ENCODE measurements at places on chromosomes 12 and 14.

- DNase-seq = no peak
These were observed 484 bp downstream of the PPP1CC start for GRCh38 chr12:110742096-110742717.

- no peak for DNase-seq
These were observed 31.1 kb upstream of the GPR132 start for GRCh38 chr14:105096206-105096875.

GRCh38 chr12:46269429-46270241 lies 792 bp upstream of the SLC38A1 start:
- peak; percentile 14 for DNase-seq

GRCh38 chr14:58291646-58292045 lies 6.7 kb upstream of the ARID4A start:
- DNase-seq = no peak

DNA sequence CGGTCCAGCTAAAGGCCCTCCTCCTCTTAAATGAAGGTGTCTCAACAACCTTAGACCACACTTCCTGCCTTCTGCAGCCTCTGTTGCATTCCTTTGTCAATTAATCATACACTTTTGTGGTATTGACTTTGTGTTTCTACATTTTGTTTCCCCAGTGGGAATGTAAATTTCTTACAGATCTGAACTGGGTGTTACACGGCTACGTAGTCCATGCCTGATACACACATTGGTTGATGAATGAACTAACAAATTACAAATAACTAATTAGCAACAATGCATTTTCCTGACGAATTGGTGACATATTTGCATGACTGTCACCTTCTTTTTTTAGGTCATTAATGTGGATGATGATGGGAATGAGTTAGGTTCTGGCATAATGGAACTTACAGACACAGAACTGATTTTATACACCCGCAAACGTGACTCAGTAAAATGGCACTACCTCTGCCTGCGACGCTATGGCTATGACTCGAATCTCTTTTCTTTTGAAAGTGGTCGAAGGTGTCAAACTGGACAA lies 15.2 kb upstream of the CCT2 start:
- no peak for DNase-seq

- DNase-seq = no peak
These were observed 356.5 kb upstream of the ATP2B1 start for GRCh38 chr12:90064852-90065801.

DNA sequence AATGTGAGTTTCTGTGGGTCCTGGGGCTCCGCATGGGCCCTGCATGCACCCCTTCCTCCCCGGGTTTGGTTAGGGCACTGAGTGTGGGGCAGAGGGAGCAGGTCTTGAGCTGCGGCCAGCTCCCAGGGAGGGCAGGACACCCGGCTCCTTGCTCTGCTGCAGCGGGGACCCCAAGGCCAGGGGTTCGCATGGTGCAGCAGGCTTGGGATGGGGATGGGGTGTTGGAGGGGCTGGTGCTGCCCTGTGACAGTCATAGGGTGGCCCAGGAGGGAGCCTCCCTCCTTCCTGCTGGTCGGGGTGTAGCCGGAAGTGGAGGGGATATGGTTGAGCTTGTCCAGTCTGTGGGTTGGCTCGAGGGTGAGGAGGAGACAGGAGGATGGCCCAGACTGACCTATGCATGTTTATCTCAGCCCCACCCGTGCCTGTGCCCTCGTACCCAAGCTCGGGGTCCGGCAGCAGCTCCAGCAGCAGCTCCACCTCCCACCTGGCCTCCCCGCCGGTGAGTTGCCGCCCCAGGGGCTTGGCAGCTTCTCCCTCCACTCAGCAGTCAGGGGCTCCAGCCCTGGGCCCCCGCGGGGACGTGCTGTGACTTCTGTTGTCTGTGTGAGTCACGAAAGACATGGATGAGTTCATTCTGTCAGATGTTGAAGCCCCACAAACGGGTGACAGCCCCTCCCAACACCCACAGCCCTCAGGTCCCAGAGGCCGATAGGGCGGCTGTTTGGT lies 16.0 kb downstream of the ULK1 start:
- no peak for DNase-seq

DNA sequence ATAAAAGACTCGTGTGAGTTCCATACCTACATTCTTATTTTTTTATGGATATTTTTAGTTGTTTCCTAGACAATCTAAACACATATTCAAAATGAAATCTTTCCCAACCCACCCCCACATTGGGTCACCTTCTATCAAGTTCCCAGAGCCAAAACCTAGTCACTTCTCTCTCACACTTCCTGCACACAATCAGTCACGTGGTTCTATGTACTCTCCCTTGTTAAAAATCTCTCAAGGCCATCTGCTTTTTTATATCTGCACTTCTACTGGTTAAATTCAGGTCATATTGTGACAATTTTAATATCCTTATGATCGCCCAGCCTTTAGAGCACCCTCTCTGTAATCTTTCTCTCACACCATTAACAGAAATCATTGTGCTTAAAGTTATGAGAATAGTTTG lies 175.0 kb upstream of the SYT10 start:
- DNase-seq = no peak

- no peak for DNase-seq
These were observed 12.5 kb upstream of the CRADD start for GRCh38 chr12:93664573-93665138.

DNA sequence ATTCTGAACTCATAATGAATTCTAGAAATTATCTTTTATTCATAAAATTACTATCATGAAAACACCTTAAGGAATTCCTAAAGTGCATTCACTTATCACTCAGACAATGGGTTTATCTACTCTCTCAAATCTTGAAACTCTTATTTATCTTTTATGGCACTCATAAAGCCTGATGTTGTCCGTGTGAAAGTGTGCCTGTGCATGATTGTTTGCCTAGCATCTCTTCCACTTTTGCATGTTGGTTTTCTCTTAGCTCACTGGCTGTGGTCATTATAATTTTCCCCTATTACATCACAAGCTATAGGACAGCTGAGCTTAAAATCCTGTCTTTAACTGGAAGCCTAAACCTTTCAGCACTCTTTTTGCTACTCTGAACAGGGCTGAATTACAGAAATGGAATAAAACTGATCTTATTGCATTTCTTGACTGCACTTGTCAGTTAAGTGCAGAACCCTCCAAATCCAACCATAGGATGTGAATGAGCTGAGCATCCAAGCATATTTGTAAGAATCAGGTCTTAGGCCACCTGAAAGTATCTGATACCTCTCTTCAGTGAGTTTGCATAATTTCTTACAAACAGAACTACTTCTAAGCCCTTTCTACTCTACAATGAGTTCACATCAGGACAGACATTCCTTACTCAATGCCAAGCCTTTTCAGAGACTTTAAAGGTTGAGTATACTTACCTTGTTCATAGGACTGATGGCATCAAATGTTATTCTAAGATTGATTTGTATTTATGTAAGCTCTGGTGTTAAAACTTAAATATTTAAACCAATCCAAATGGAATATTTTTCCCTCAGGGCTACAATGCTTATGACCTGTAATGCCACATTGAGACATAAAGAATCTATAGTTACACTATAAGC lies 221.2 kb upstream of the KITLG start:
- no peak for DNase-seq

DNA sequence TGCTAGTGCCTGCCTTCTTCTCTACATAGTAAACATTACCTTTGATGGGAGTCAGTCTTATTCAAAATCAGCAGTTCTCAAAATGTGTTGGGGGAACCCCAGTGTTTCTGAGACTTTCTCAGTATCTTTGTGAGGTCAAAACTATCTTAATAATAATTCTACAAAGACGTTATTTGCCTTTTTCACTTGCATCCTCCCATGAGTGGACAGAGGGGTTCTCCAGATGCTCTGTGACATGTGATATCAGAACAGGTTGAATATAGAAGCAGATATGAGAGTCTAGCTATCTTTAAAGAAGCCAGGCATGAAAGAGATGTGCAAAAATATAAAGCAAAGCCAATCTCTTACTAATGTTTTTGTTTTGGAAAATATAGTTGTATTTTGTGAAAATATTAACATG lies 144.7 kb downstream of the KTN1 start:
- DNase-seq = no peak

DNA sequence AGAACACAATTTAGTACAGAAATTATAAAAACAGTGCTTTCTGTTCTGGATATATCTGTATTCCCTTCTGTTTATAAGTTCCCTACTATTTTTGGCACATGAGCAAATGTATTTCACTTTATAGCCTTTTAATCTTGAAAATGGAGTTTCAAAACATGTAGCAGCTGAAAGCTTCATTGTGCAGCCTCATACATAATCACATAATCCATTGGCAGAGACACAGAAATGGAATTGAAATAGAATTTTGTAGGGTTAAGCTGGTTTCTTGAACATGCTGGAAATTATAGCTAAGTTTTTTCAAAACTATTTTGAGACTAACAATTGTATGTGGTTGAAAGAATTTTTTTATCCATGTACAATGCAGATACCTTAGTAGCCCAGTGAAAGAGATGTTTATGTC lies 614.3 kb upstream of the MDGA2 start:
- no peak for DNase-seq

- no peak for DNase-seq
These were observed 110.0 kb upstream of the EEA1 start for GRCh38 chr12:93039062-93039461.

- no peak for DNase-seq
These were observed 114.6 kb downstream of the TMEM132C start for GRCh38 chr12:128381541-128381940.

DNA sequence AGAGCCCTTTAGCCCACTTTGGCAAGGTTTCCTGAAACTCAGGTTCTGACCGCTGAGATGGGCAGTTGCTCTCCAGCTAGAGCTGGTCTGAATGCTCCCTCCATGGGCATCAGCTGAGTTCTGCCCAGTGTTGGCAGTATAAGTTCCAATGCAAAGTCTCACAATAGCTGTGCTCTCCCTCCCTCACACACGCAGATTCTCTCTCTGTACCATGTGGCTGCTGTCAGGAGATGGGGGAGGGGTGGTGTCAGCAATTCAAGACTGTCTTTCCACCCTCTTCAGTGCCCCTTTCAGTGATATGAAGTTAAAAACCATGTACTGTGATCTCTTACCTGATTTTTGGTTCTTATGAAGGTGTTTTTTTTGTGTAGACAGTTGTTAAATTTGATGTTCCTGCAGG lies 164.3 kb upstream of the PLEKHA5 start:
- no peak for DNase-seq

DNA sequence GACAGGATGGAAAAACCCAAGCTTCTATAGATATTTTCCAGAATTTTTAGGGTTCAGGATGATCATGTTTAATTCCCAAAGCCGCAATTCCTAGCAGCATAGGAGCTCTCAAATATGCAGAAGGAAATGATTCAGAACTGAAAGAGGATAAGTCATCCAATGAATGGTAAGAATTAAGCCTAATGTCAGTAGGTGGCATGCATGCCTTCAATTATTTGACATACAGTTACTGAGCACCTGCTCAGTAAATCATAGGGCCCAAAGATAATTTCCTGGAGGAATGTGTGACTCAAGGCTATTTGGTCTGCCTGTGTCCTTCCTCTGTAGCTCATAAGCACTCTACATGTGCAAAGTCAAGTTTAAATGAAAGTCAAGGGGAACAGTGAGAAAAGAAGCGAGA lies 116.8 kb upstream of the SLC38A4 start:
- no peak for DNase-seq

DNA sequence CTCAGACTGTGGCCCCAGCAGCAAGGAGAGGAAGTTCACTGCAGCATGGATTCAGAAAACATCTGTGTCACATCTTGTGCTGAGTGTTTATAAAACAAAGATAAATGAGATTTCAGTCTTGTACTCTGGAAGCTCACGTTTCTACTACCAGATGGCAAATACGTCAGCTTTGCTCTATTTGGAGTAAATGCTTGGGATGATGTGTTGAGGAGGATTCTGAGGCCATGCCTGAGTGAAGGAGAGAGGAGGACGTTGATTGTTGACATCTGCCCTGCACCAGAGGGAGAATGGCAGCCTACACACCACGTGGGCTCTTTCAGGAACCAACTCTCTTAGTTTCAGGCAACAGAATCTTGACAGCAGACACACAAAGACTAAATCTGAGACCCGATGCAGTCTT lies 188.9 kb downstream of the TMEM132C start:
- no peak for DNase-seq

- no peak for DNase-seq
These were observed 19.1 kb downstream of the BCL7A start for GRCh38 chr12:122040579-122041386.

- DNase-seq = no peak
These were observed 60.1 kb downstream of the SUSD6 start for GRCh38 chr14:69671365-69672030.

DNA sequence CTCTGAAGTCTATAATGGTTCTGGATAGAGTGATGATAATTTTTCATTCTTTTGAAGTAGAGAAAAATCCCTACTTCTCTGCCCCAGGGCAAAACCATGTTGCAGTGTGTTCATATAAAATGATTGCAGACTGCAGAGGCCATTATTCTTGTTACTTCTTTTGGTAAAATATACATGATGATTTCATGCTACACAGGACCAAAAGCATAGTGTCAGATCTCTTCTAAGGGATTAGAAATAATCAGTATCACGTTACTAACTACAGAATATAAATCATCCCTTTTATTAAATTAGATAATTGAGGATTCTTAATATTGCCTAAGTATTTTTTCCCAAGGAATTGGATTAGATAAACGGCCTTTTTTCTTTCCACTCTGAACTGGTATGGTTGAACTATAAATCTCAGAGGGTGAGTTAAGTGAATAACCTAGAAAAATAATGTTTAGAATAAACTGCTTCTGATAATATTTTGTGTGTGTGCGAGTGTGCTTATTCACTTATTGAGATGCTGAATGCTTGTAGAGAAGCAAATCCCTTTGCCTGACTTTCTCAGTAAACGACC lies 156.2 kb downstream of the EFCAB11 start:
- DNase-seq = no peak

DNA sequence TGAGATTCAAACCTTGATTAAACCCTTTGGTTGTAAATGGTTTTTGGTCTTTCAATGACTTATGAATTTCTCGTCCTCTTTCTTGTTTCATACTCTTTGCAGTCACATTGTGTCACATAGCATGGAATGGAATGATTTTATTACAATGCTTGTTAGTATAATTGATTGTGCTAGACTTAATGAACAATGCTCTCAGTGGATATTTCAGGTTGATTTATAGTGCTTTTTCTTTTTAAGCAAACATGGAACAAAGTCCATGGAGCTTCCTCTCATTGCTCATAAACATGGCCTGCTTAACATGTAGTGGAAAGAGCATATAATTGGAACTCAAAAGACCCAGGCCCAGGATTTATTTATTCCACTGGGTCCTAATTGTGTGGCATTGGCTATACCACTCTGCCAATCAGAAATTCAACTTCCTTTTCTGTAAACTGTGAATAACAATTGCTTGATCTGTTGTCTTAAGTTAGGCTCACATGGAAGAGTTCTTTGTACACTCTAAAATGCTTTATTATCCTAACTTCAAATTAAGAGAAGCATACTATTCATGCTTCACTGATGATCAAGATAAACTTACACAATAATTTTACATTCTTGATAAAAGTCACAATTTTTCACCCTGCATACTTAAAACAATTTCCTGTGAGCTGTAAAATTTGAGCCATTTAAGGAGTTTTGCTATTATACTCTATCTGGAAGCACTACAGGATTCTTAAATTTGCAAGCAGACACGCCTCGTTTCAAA lies 370.5 kb upstream of the PDE3A start:
- no peak for DNase-seq

- no peak for DNase-seq
These were observed 4.1 kb upstream of the CLEC4D start for GRCh38 chr12:8508910-8509841.

GRCh38 chr12:50753232-50753769 lies 10.6 kb upstream of the ATF1 start:
- DNase-seq = no peak
